ENCODE measurements at places on chromosomes 5 and 9.

- DNase-seq: no peak
These were observed 464.5 kb downstream of the ICE1 start for GRCh38 chr5:5886812-5887486.

DNA sequence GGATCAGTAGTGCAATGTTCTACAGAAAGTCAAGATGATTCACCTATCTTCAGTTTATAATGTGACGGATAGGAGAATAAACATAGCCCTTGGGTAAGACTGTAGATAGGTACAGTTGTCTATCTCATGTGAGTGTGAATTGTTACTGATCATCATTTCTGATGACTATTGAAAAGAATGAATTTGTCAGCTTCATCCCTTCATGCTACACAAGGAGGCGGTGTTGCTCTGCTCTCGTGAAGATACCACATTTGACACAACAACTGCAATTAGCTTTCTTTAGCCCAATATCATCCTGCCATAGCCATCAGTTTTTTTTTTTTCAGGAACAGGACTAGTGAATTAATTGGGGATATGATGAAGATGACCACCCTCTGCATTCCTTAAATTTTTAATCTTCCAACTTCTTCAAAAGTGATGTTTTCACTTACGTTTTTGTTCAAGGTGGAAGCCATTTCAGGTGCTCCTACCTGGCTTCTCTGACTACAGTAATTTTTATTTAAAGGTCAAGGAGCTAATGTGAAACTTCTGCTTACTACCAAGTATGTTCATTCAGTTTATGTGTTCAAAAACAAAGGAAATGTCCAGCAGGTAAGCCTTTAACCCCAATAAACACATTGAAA is 152.9 kb upstream of the MOCS2 start:
- no peak for DNase-seq

DNA sequence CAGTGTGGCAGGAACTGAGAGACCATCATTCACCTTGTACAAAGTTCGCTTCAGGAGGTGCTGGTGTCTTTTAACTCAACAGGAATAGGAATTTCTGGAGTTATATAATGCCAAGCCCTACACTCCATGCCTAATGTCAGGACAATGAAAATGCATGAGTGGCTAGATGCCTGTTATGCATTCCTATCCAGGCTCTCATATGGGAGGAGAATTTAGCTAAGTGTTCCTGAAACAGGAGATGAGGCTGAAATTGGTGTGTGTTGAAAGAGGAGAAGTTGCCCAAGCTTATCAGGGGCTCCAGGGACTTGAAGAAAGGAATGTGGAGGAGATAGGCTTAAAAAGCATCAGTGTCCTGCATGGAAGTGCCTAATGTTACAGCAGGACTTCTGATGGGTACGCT is 26.8 kb upstream of the PRUNE2 start:
- DNase-seq: no peak

- peak; percentile 92 for DNase-seq
These were observed 146.2 kb downstream of the GOLPH3 start for GRCh38 chr5:32027717-32028458.

- no peak for DNase-seq
These were observed 57.4 kb downstream of the PSMB7 start for GRCh38 chr9:124357721-124358361.

GRCh38 chr9:28155067-28155466 is 581.8 kb upstream of the C9orf72 start:
- DNase-seq: no peak

- no peak for DNase-seq
These were observed 47.0 kb downstream of the KCNN2 start for GRCh38 chr5:114408847-114409246.

DNA sequence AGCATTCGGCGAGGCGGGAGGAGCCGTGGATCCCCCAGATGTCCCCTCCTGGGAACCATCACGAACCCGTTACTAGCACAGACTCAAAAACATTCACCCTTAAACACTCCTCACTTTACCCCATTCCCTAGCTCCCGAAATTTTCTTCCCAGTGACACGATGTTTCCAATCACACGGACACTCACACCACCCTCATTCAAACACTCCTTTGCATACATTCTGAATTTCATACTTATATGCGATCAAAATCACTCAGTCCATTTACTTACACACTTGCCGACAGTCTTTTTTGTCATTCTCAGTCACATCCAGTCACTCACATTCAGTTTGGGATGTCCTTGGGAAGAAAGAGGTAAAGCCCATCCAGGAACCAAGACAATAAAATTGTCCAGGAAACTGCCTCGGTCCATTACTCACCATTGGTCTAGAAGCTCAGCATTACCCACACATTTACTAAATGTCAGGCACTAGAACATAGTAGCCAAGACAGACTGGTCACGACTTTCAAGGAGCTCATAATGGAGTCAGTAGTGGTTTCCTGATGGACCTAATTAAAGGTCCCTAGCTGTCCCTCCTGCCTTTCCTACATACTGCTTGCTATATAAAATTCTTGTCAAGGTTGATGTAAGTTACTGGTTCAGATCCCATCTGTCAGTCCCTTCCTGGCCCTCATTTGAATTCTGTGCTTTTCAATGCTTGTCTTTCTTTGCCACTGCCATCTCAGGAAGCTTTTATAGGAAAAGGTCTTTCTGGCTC is 574 bp downstream of the SLC35A4 start:
- DNase-seq: no peak

GRCh38 chr9:107486674-107487520 is 2.7 kb downstream of the KLF4 start:
- no peak for DNase-seq

GRCh38 chr9:69218166-69218565 is 44.1 kb downstream of the TJP2 start:
- no peak for DNase-seq

- no peak for DNase-seq
These were observed 144.4 kb upstream of the NR4A3 start for GRCh38 chr9:99677281-99677680.

DNA sequence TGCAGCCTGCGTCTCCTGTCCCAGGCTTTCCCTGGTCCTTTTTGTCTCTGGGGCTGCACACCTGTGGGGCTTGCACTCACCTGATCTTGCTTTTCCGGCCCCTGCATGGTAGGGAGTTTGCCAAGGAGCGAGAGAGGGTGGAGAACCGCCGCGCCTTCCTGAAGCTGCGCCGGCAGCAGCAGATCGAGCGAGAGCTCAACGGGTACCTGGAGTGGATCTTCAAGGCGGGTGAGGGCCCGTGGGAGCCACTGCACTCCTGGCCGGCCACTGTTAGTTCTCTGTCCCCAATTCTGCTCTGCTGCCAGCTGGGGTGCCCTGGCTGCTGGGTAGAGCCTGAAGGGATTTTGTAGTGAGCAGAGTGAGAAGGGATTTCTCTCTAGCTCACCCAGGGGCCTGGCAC is 78.0 kb downstream of the CACNA1B start:
- no peak for DNase-seq
